ENCODE measurements at places on chromosomes 2 and 18.

GRCh38 chr2:128439791-128440665, 121.4 kb upstream of the HS6ST1 start:
- no peak for DNase-seq

- no peak for DNase-seq
Observed at GRCh38 chr2:159755788-159756187, 42.2 kb downstream of the CD302 start.

- no peak for DNase-seq
Observed at GRCh38 chr2:119204525-119204924, 19.1 kb upstream of the STEAP3 start.

GRCh38 chr2:227257820-227258219, 67.2 kb upstream of the MFF start:
- DNase-seq: no peak

GRCh38 chr2:218421027-218421426, 2.1 kb downstream of the VIL1 start:
- no peak for DNase-seq
